T-cell (primary cell): ENCODE measurements at places on chromosomes 3 and 15. TPM values are rescaled to one million over a fixed set of nuclear protein-coding genes. Genes with fewer than 3 reads are reported as not detected.

EXD1 gene
- total RNA-seq: not detected

LMOD3 gene
- total RNA-seq: not detected

ZNF662 gene
- 2.9 TPM for total RNA-seq

LCTL gene
- total RNA-seq: not detected

MEX3B gene
- total RNA-seq: 1.5 TPM

NR2E3 gene
- total RNA-seq: not detected

ITIH1 gene
- not detected for total RNA-seq

PPP1R14D gene
- not detected for total RNA-seq

PHC3 gene
- total RNA-seq: 132 TPM

CCR8 gene
- total RNA-seq: 3.0 TPM

BSN gene
- 0.35 TPM for total RNA-seq

FAM107A gene
- total RNA-seq: not detected

P2RY1 gene
- total RNA-seq: 0.23 TPM

IL5RA gene
- total RNA-seq: 5.0 TPM

BFSP2 gene
- 0.98 TPM for total RNA-seq

FBXW12 gene
- total RNA-seq: not detected
